Fibroblast of skin of left quadriceps (primary cell): ENCODE measurements at places on chromosomes 7 and 10.

GRCh38 chr7:26307226-26307625, 15.6 kb downstream of the SNX10 start:
- DNase-seq: no peak

- no peak for DNase-seq
Measured at GRCh38 chr7:64849250-64849923, 53.7 kb upstream of the ZNF273 start.

GRCh38 chr10:79970062-79970461, 21.2 kb upstream of the SFTPD start:
- DNase-seq: no peak

GRCh38 chr10:78397786-78398185, 364.1 kb downstream of the RPS24 start:
- DNase-seq: no peak

DNA sequence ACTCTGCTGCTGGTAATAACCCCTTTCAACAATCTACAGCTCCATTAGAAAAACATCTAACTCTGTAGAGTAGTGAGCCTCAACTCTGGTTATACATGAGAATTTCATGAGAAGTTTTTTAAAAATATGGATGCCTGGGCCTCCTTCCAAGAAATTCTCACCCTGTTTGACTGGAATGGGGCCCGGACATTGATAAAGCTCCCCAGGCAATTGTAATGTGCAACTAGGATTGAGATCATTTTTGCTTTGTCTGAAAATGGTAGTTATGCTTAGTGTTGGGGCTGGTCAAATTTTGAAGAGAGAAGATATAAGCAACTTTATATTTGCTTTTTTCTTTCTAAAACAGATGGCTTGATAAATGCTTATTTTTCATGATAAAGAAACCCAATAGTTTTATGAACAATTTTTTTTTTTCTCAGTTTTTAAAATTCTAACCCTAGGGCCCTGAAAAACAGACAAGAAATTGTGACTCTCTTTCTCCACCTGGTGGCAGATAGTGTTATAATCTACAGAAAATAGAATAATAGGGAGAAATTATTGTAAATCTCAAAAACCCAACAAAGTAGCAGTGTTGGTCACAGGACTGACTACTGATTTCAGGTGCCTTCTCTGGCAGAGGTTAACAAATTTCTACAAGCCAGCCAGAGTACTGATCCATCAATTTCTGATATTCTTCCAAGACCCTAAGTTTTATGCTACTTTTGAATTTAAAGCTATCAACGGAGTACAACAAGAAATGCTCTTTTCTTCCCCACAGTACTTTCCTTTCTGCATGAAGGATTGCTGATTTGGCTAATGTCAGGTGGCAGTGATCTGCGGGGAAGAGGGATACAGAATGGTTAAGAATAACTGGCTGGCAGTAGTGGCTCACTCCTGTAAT, 174.8 kb downstream of the DKK1 start:
- no peak for DNase-seq

- no peak for DNase-seq
Measured at GRCh38 chr7:74083928-74084721, 521 bp downstream of the LIMK1 start.

GRCh38 chr7:104397442-104397841, 69.0 kb downstream of the LHFPL3 start:
- no peak for DNase-seq

DNA sequence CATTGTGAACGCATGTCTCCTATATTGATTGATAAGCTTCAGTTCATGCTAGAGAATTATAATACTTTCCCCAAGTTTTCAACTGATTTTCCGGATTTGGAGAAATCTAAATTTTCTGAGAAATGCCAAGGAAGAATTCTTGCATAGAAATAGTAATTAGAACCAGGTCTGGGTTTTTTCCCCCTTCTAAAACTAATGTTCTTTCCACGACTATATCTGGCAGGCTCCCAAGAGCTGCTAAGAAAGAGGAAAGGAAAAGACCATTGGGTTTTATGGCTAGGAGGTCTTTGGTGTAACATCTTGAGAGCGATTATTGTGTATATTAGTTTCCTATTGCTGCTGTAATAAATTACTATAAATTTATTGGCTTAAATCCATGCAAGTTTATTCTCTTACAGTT, 71.8 kb upstream of the CACNB2 start:
- DNase-seq: no peak

DNA sequence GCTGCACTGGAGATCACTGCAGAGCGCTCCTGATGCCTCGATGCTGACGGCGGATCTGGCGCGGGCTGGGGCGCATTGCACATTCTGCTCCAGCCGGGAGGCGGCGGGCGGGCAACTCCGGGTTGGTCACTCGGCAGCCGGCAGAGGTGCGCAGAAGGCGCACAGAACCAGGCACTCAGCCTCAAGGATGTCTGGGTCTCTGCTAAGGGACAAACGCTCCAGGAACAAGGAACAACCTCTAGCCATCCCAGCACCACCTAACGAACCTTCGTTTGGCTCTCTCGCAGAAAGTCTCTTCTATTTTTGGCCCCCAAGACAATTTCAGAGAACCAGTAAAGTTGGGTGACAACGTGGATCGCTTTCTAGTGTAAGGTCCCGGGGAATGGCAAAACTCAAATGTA, 254.6 kb downstream of the OTUD1 start:
- DNase-seq: no peak

DNA sequence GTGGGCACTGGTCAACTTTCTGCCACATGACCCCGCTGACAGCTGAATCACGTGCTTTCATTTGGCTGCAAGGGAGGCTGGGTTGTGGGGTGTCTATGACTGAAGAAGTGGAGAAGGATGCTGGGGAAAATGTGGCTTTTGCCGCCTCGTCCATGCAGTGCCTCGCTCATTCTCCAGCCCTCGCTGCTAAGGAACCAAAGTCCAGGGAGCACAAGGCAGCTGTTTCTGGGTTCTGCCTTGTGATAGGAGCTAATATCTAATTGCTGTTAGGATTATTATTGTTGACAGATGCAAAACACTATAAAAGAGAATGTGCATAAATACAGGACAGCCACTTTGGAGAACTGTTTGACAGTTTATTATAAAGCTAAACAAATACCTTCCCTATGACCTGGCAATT, 4.9 kb upstream of the CAMK2B start:
- no peak for DNase-seq

GRCh38 chr10:78471326-78471722, 437.7 kb downstream of the RPS24 start:
- DNase-seq: no peak
